ENCODE measurements at places on chromosomes 13 and 19. TPM values are rescaled to one million over a fixed set of nuclear protein-coding genes. Genes with fewer than 3 reads are reported as not detected.

KL gene
- not detected for total RNA-seq

GRCh38 chr19:42089191-42089750, 13.3 kb downstream of the ZNF574 start:
- no peak for DNase-seq

DNA sequence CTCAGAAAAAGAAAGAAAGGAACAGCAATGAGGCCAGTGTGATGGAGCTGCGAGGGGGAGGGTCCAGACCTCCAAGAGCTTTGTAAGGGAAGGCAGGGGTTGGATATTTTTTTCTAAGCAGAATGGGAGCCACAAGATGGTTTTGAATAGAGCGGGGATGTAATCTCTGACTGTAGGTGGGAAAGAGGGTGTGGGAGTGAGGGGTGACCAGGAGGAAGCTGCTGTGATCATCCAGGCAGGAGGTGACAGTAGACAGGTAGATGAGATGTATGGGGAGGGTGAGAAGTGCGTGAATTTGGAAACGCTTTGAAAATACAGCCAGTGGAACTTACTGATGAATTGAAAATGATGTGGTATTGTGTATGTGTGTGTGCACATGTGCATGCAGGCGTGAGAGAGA, 7.4 kb downstream of the IFNL2 start:
- DNase-seq: no peak

GRCh38 chr13:25980255-25980654, 71.6 kb downstream of the SHISA2 start:
- peak; percentile 43 for DNase-seq

GRCh38 chr19:49589502-49589905, 1.5 kb upstream of the PRR12 start:
- no peak for DNase-seq

- DNase-seq: no peak
These were observed 164.0 kb downstream of the KLF5 start for GRCh38 chr13:73222627-73223305.

DNA sequence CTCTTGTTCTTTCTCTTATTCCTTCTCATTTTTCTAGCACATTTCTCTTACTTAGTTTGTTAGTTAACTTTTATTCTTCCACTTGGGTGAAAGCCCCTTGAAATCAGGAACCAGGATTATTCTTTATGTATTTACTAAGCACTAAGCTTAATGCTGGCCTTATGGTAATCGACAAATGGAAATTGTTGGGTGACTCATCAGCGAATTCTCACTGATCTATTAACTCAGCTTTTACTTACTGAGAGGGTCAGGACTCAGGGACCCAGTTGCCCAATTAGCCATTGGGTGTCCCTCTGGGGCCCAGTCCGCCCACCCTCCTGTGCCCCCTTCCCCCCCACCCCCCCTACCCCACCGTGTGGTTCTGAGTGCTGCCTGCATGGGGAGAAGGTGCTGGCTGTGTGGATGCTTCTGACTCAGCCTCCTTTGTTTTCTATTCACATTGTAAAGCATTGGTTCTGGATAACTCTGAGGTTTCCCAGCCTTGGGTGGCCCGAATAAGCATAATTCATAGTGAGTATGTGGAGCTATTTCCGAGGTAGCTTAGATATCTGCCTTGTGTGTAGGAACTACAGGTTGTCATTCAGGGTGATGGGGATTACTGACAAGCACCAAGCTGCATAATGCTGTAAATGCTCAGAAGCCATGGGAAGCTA, 240.9 kb downstream of the FGF9 start:
- no peak for DNase-seq

Data from MCF 10A (cell line).